ENCODE measurements at places on chromosomes 5 and 9. TPM values are rescaled to one million over a fixed set of nuclear protein-coding genes. Genes with fewer than 3 reads are reported as not detected.

The SPATA31A5 gene
- total RNA-seq = not detected

The STKLD1 gene
- total RNA-seq = 0.88 TPM

The KLF9 gene
- total RNA-seq = 27.5 TPM

The TXNDC8 gene
- not detected for total RNA-seq

GRCh38 chr9:132982458-132982857 lies 4.0 kb downstream of the GFI1B start:
- DNase-seq = no peak

- DNase-seq = no peak
Observed at GRCh38 chr5:145510324-145510723, 324.8 kb downstream of the PRELID2 start.

- no peak for DNase-seq
Observed at GRCh38 chr9:111943746-111944145, 47.1 kb downstream of the UGCG start.

DNA sequence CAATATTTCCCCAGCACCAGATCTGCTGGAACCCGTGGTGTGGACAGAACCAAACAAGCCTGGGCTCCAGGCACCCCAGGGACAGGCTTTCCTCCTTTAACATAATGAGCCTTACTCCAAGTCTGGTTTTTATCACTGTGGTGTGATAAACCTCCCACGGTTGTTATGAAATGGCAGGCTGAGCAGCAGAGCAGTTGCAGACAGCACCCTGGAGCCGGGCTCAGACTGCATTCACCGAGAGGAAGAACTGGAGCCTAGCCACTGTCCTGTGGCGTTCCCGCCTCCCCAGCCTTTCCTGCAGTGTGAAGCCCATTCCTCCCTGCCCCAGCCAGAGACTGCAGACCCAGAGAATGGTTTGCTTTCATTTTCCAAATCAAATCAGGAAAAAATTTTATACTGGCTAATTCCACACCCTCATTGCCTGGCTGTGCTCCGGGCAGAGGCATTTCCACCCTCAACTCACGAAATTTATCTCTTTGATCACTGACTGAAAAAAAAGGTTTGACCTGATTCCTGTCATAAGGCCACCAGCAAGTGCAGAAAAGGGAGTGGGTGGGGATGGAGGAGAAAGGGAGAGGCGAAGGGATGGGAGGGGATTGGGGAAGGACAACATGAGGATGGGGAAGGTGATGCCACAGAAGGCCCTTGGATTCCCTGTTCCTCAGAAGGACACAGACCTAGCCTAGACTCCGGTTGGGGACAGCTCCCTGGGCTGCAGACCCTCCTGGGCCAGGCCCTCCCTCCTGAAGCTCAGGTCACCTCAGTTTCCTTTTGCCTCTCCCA lies 18.9 kb downstream of the IPPK start:
- DNase-seq = no peak

- DNase-seq = no peak
Observed at GRCh38 chr9:88013607-88014006, 39.3 kb upstream of the CDK20 start.

- no peak for DNase-seq
Observed at GRCh38 chr9:99305820-99306811, 84.0 kb downstream of the SEC61B start.
